ENCODE measurements at places on chromosomes 16 and 17.
A peak's percentile ranks its signal among the peaks of the same experiment; 100 is the strongest.

GRCh38 chr16:80594756-80595155, 54.0 kb downstream of the DYNLRB2 start:
- no peak for DNase-seq

GRCh38 chr17:15952048-15952532, 7.2 kb downstream of the ADORA2B start:
- no peak for DNase-seq

DNA sequence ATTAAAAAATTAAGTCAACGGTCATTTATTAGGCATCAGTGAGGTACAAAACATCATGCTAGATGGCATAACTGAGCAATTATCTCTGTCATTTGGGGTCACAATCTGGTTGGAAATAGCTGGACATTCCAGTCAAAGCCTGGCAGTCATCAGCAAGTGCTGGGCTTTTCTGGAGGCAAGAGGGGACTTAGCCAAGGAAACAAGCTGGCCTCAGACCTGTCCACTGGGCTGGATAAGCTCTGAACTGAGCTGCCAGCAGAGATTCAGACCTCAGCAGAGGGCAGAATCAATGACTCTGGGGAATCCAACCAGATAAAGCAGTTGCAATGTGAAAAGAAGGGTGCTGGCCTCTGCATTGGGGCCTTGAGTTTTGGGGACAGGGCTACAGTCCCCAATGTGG, 161.9 kb upstream of the NOL11 start:
- no peak for DNase-seq

DNA sequence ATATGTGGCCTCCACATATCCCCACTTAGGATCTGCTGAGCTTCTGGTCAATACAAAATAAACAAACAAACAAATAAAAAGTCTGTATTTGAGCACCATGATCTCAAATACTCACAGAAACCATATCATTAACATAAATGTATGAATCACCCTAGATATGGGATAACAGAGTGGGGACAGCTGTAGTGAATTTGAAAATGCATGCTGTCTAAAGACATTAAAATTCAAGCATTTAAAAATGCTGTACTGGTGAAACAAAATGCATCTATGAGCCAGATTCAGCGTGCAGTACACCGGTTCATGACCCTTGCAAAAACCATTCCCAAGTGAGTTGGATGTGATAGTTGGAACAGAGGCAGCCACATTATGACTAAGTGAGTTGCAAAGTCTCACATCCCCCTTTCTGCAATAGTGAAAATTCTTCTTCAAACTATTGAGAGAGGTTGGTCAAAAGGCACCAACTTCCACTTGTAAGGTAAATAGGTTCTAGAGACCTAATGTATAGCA, 12.3 kb downstream of the GRIN2A start:
- no peak for DNase-seq

DNA sequence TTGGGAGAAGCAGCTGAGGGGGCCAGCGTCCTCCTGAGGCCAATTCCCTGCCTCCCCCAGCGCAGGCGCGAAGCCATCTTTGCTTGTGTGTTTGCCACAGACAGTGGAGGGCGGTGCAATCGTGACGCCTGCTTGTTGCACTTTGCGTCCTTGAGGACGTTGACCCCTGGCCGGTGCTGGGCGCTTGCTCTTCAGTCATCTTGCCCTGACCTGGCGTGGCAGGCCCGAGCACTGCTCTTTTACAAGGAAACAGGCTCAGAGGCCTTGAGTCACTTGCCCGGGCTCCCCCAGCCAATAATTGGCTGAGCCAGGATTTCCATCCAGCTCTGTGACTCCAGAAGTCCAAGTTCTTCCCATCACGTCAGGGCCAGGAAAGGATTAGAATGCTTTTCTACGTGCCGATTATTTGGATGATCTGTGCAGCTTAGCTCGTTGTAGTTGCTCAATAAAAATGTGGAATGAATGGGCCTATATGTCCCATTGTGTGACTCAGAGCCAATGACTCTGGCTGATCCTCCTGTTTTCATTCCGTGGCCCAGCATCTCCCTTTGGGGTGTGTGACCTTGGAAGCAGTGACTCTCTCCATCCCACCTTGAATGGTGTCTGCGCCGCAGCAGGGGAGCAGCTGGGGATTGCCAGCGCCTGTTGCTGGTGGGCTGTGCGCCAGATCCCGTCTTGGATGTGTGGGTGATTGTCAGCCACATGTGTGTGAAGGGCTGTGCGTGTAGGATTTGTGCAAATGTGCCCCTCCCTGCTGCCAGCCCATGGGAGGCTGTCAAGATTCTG, 214.1 kb downstream of the SEC14L1 start:
- peak; percentile 73 for DNase-seq

DNA sequence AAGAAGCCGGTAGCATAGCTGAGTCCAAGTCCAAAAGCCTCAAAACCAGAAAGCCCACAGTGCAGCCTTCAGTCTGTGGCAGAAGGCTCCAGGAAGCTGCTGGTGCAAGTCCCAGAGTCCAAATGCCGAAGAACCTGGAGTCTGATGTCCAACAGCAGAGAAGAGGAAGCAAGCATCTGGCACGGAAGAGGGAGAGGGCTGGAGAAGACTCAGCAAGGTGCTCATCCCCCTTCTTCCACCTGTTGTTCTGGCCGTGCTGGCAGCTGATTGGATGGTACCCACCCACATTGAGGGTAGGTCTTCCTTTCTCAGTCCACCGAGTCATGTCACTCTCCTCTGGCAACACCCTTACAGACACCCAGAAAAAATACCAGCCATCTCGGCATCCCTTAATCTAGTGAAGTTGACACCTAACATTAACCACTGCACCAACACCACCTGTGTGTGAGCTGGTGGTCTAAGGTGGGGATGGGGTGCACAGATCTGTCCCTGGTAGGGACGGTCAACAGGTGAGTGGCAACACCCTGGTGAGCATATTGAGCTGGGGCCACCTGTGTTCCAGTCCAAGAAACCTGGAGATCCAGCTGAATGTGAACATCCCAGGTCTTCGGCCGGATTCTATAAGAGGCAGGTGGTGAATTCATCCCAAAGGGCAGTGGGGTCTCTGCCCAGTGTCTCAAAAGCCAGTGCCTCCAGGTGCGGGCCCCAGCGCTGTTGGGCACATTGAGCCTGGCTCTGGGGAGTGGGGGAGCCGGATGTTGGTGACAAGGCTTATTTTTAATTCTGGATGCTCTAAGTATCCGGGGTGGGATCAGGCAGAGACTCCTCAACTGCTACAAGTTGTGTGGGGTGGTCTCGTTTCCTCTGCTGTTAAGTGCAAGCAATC, 9.8 kb downstream of the MIEF2 start:
- no peak for DNase-seq

DNA sequence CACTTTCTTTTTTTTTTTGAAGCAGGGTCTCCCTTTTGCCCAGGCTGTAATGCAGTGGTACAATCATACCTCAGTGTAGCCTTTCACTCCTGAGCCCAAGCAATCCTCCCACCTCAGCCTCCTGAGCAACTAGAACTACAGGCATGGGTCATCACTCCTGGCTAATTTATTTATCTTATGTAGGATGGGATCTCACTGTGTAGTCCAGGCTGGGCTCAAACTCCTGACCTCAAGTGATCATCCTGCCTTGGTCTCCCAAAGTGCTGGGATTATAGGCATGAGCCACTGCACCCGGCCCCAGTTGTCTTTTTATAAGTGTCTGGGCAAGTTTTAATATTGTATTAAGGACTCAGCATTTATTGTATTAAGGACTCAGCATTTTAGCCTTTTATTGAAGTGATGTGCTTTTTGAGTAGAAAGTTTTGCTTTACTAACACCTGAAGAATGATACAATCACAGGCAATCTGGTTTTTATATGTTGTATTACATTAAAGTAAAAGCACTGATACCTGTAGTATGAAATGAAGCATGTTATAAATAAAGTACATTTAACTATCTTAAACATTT, 22.9 kb downstream of the VMP1 start:
- no peak for DNase-seq

DNA sequence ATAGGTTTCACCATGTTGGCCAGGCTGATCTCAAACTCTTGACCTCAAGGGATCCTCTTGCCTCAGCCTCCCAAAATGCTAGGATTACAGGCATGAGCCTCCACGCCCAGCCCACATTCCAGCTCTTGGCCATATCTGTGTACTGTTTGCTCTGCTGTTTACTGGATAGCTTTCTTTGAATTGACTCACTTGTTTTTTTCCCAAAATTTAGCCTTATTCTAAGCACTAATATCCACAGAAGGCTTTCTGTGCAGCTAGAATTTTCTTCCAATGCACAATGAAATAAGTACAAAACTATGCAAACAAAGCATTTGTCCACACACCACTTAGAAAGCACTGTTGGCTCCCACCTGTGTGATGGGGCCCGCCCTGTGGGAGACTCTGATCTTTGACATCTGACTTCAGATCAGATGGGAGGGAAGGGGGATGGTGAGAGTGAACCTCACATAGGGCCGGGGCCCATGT, 72.2 kb downstream of the CLEC16A start:
- no peak for DNase-seq

- no peak for DNase-seq
Observed at GRCh38 chr17:56290101-56290801, 137.0 kb downstream of the ANKFN1 start.

GRCh38 chr17:74763565-74764387, 12.4 kb downstream of the NAT9 start:
- no peak for DNase-seq

GRCh38 chr16:53766304-53767016, 62.5 kb downstream of the FTO start:
- no peak for DNase-seq

GRCh38 chr17:13429201-13429600, 172.5 kb downstream of the HS3ST3A1 start:
- peak; percentile 31 for DNase-seq

GRCh38 chr17:69898601-69899000, 176.4 kb upstream of the KCNJ16 start:
- DNase-seq, result no peak

GRCh38 chr17:47299239-47299910, 24.4 kb upstream of the EFCAB13 start:
- DNase-seq, result no peak

DNA sequence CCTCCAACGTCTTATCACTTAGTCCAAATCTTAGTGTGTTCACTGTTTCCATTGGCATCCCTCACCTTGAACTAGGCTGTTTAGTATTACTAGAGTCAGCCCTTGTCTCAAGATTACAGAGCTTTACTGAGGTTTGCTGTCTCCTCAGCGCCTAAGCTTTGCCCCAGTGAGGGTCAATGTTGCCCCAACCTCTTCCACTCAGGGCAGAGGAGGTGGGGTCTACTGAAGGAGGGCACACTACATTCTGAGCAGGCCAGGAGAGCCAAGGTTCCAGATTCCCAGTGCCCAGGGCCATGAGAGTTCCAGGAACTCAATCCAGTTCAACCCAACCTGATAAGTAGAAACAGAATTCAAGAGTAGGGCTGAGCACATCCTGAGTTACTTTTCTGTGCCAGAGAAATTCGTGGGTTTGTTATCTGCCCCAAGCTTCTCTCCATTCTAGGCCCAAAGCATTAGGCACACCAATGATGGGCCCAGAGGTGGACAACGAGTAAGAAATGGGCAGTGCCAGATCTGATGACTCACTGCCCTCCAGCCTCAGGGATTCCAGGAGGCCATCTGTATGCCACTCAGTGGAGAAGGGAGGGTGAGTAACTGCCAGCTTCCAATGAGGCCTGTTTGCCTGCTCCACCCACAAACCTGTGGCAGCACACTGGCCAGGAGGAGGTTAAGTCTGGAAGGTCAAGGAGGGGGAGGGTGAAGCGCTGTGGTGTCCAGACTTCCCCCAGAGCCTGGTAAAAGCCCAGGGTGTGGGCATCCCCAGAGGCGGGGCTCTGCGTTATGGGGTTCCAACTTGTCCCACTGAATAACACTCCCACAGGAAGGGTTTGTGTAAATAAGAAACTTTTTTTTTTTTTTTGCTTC, 8.2 kb downstream of the TUBG2 start:
- peak; percentile 52 for DNase-seq

DNA sequence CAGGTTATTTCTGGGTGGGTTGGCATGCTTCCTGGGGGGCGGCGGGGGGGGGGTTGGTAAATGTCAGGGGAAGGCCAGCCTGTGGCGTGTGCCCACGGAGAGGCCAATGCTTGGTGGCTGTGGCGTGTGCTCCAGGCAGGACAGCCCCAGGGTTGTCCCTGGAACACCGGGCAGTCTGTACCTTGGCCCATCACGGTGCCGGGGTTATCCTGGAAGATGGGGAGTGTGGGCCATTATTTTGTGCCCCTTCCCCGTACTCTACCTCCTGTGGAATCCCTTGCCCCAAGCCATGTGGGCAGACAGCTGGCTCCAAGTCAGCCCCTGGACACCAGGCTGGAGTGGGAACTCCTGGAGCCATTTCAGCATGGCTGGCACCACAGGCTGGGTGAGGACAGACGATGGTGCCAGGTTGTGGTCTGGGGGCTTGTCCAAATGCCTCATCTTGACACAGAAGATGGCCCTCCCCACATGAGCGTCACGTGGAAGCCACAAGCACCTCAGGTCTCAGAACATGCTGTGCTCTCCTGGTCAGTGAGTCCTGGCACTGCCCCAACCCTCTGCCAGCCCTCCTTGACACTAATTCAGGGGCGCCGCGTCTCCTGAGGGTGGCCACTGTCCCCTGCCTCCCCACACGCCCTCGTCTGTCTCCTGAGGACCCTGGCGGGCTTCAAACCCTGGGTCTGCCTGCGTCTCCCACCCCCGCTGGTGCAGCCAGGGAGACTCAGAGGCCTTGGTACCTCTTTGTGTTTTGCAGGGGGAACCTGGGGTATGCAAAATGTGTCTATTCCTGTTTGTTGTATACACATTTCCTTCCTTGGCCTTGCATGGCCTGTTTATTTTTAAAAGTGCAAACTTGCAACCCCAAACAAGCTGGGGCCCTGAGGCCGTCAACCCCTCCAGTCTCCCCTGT, 4.3 kb downstream of the SLC16A3 start:
- no peak for DNase-seq

DNA sequence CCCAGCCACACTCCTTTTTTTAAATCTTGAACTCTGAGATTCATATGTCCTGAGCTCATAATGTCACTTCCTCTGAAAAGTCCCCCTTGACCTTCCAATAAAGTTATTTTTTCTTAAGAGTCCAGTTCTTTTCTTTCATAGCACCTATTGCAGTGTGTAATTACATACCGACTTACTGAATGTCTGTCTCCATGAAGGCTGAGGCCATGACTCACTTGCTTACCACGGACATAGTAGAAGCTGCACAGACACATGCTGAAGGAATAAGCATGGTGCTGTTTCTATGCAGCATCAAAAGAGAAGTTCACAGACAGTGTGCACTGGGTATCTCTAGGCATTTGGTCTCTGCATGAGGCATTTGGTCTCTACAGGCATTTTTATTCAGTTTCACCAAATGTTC, 77.2 kb downstream of the C17orf67 start:
- DNase-seq, result no peak

DNA sequence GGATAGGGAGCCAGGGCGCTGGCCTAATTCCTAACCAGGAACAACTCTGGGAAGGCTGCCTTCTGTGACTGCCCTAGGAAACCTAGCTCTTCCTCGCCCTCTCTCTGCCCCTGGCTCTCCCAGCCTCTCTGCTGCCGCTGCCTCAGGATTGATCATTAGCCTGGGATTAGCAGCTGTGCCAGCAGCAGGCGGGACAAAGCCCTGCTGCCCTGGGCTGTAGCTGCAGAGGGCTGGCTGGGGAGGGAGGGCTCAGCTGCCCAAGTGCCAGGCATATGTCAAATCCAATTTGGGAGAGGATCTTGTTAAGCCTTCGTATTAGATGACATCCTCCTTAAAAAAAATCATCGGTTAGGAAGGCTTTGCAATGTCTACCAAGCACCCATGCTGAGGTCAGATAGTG, 144.8 kb upstream of the CCL2 start:
- DNase-seq, result no peak

GRCh38 chr17:75645889-75646637, 12.8 kb downstream of the SMIM5 start:
- no peak for DNase-seq

- no peak for DNase-seq
Observed at GRCh38 chr16:77009453-77009852, 181.5 kb upstream of the MON1B start.

- no peak for DNase-seq
Observed at GRCh38 chr16:76195056-76195455, 82.1 kb upstream of the CNTNAP4 start.

- DNase-seq, result no peak
Observed at GRCh38 chr17:37500378-37500777, 10.7 kb downstream of the DUSP14 start.

All from GOT3 (cell line).